PC-3 (cell line): ENCODE measurements at places on chromosomes 1 and 21. TPM values are rescaled to one million over a fixed set of nuclear protein-coding genes. Genes with fewer than 3 reads are reported as not detected.
A peak's percentile ranks its signal among the peaks of the same experiment; 100 is the strongest.

- no peak overlapping the region for H3K4me3 ChIP-seq
- no peak for DNase-seq
- no peaks in the 10 kb centered on the region for H3K36me3 ChIP-seq
- H3K4me1 ChIP-seq, result no peaks in the 10 kb centered on the region
- H3K27ac ChIP-seq, result no peak overlapping the region
- H3K27me3 ChIP-seq, result no peaks in the 10 kb centered on the region
These were observed 44.0 kb downstream of the HTR6 start for GRCh38 chr1:19708567-19709110.

GRCh38 chr1:151047925-151048644 lies 534 bp downstream of the C1orf56 start:
- peaks cover 12% of the 10 kb centered on the region for H3K4me1 ChIP-seq
- DNase-seq, result peak; percentile 74
- peak overlapping the region; percentile 12 for H3K27ac ChIP-seq
- H3K4me3 ChIP-seq, result peak overlapping the region; percentile 77

The CELF3 gene
- 0.07 TPM in 1 of 2 replicates, not detected in the other for total RNA-seq

The CD164L2 gene
- total RNA-seq, result 0.40 and 0.47 TPM in 2 replicates
